Fibroblast of the conjunctiva (primary cell): ENCODE measurements at places on chromosomes 2 and 18.

GRCh38 chr2:74011246-74011645 is 26.5 kb downstream of the TET3 start:
- no peak for DNase-seq

DNA sequence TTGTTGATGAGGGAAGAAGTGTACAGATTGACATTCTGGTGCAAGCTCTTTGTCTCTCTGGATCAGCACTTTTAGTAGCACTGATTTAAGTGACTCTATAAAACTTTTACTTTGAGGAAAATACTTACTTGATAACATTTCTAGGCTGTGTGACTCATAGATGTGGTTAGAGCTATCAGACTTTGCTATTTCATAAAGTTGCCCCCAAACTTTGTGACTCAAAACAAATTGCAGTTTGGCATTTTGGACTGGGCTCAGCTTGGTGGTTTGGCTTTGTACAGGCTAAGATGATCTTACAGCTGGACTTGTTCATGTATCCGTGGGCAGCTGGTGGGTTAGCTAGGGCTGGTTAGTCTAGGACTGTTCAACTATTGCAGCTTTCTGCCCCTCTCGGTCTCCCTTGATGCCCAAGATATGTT is 42.1 kb upstream of the GLS start:
- DNase-seq: no peak

DNA sequence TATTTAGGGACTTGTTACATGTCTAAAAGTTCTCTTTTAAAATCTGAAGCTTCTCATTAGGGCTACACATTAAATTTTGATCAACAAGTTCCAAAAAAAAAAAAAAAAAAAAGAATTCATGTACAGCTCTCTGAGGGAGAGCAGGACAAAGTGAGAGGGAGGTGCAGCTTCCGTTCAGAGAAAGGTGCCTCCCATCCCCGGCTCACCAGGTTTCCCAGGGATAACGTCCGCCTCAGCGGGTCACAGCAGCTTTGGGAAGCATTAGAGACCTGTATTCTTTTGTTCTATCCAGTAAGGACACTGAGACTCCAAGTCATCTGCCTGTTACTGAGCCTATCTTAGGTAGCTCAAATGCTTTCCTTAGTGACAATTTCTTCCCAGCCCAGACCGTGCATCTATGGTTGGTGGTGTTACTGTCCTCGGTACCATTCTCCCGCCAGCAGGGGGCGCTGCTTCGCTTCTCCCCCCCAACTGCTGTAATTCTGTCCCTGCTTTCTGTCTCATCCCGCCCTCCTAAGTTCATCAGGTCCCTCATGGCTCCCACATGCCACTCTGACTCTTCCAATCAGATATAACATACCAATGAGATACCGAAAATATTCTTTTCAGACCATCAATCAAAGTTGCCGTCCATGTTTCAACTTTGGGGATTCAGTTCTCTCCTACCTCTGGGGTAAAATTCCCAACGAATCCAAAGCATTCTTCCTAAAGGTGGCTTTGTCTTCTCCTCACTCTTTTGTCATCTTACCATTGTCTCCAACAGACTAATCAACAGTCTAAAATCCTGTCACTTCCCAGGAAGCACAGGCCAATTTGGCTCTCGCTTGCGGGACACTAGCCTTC is 466.5 kb downstream of the METTL4 start:
- peak; percentile 5 for DNase-seq

DNA sequence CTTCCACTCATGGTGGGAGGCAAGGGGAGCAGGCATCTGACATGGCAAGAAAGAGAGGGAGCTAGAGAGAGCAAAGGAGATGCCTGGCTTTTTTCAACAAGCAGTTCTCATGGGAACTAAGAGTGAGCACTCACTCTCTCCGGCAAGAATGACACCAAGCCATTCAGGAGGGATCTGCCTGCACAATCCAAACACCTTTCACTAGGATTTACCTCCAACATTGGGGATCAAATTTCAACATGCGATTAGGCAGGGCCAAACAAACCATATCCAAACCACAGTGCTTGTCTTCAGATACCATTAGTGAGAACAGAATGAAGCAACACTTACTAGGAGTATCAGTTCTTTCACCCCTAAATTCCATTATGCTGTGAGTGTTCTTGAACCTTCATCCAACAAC is 77.3 kb downstream of the FIGN start:
- DNase-seq: no peak

DNA sequence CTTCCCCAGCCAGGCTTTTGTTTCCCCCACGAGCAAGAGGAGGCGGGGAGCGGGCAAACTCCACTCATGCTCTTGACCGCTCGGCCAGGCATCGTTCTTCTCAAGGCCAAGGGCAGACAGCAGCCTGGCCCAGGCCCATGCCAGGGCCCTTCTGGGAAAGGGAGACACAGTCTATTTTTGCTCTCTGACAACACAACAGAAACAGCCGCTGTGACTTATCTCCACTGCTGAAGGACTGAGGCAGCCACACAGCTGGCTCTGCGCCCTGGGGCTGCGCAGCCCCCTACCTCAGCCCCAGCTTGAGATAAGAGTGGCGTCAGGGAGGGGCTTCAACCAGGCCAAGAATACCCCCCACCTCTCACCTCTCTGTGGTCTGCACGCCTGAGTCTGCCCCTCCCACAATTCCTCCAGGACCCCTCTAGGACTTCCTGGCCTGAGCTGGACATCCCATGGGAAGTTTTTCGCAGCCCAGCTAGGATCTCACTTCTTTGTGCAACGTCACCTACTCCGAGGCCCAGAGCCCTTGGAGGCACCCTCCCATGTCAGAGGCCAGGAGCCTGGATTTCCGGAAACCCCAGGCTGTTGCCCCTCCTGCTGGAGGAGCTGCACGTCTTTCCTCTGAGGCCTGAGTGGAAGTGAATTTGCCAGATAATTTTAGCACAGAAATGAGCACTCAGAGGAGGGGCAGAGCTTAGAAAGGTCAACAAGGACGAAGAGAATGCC is 118.9 kb upstream of the OTOS start:
- no peak for DNase-seq

DNA sequence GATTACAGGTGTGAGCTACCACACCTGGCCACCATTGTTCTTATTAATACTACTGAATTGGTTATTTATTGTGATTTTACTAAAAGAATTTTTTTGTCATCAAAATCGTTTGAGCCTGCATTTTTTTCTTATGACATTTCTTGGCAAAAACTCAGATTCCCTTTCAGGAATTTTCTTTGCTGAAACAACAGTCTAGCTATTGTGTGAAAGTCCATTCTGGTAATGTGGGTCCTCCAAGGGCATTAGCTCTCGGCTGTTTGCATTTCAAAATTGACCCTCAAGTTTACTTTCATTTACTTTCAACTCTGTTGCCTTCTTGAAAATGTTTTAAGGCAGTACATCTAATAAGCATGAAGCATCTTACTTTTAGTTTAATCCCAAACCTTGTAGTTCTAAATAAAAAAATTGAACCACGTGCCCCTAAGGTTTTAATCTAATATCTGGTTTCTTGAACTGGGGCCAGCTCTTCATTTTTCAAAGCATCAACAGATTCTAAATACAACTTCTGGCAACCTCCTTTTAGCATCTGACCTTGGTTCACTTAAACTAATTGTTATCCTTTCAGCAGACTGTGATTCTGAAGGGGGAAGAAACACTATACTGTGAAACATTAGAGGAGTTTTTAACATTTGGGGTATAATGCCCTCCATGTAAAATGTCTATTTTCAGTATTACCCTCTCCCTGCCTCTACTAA is 325.2 kb upstream of the RAB12 start:
- DNase-seq: peak; percentile 41

GRCh38 chr2:40488101-40488601 is 36.3 kb upstream of the SLC8A1 start:
- peak; percentile 26 for DNase-seq

DNA sequence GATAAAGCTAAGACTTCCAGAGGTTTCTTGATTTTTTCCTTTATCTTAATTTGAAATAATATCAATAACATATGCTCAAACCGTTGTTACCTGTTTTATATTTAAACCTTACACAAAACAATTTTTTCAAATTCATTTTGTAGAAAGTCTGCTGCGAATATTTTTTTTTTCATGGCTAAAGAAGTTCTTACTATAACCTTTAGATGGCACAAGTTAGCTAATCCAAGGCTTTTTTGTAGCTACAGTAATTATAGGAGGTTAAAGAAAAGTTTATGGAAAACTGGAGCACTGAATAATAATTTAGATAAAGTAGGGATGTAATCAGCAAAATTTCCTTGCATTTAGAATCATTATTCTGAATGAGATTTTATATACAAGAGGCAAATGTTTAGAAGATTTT is 78.0 kb upstream of the PNPT1 start:
- DNase-seq: peak; percentile 31

- DNase-seq: no peak
Observed at GRCh38 chr2:237538001-237538720, 28.2 kb upstream of the PRLH start.

DNA sequence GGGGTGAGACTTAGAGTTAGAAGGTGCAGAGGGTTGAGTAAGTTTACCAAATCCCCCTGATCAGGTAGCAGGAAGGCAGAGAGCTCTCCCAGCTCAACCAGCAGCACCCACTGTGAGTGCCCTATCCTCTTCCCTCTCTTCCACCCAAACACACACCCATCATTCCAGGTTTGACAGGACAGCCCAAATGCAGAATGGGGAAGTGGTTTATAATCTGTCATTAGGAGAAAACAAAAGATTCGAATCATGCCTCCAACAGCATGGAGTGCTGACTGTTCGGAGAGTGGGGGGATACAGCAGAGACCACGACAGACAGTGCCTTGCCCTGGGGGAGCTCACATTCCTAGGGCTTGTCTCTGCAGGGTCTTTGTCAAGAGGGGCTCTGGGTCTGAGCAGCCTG is 11.7 kb downstream of the CXCR2 start:
- DNase-seq: no peak

- peak; percentile 60 for DNase-seq
Observed at GRCh38 chr2:26401739-26402541, at the start of gene DRC1. TSS of gene DRC1 (plus strand) at chr2:26401920. CDS start at chr2:26401990, 70 bp downstream.

DNA sequence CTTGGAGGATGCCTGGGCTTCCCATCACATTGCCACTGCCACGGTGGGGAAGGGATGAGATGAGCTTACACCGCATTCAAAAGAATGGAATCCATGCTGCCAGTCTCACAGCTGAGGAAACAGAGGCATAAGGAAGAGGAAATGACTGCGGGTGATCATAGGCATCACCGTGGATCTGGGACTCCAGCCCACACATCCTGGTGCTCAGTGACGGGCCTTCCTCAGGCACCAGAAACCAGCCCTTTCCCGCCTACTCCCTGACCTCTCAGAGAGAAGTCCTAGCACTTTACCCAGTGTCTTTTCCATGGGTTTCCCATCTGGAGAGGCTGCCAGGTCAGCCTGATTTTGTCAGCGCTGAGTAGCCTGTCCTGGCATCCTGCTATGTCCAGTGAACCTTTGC is 5.3 kb upstream of the PLB1 start:
- no peak for DNase-seq

- no peak for DNase-seq
Observed at GRCh38 chr18:44743631-44744030, 62.9 kb downstream of the SETBP1 start.

DNA sequence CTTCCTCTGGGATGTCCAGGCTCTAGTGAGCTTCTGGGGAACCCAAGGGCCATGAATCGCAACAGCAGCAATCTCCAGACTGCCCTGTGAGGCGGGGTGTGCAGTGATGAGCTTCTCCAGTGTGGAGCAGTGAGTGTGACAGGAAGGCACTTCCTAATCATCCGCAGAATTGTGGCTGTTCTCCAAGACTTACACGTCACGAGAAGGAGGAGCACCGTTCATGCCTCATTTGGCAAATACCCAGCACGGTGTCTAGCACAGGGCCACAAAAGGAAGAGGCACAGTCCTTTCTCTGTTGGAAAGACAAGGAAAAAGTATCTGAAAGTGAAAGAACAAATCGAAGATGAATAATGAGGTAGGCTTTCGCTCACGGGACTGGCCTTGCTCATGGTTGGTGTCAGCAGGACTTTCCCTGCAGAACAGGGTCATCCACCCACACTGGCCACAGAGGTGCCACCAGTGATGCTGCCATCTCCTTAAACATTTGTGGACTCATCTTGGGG is 125.1 kb upstream of the HAAO start:
- DNase-seq: peak; percentile 69

- no peak for DNase-seq
Observed at GRCh38 chr18:9968081-9968848, 54.4 kb downstream of the VAPA start.

- DNase-seq: no peak
Observed at GRCh38 chr18:46736135-46736534, 20.7 kb downstream of the ST8SIA5 start.

DNA sequence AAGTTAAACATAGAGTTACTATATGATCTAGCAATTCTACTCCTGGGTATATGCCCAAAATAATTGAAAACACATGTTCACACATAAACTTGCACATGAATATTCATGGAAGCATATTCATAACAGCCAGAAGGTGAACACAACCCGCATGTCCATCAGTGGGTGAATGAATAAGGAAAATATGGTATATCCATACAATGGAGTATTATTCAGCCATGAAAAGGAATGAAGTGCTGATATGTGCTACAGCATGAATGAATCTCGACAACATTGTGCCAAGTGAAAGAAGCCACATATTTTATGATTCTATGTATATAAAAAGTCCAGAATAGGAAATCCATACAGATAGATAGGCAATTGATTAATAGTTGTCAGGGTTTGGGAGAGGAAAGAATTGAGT is 15.9 kb downstream of the COL4A4 start:
- no peak for DNase-seq

GRCh38 chr18:73992242-73993022 is 155.2 kb downstream of the FBXO15 start:
- DNase-seq: no peak

GRCh38 chr2:60502144-60502543 is 51.3 kb downstream of the BCL11A start:
- DNase-seq: no peak

DNA sequence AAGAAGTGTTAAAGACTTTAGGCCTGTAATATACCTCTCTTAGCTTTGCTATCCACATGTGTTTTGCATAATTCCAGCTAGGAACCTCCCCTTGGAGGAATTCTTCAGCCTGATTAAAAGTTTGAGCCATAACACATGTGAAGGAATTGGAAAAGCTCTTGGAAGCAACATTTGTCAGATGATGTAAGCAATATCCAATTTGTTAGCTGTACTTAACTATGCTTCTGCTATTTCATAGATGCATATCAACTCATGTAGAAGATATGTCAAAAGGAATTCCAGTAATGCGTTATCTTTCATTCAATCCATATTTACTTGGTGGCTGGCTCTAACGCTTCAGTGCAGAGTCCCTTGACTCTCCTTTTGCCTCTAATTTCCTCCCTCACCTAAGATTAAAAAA is 46.2 kb downstream of the PKP4 start:
- DNase-seq: peak; percentile 68

GRCh38 chr2:27133905-27134780 is at the start of gene PREB:
TSS of gene PREB (minus strand) at chr2:27134636. CDS start at chr2:27134421, 215 bp downstream.
- peak; percentile 94 for DNase-seq

GRCh38 chr2:120247851-120248250 is 4.8 kb upstream of the RALB start:
- DNase-seq: no peak

- DNase-seq: no peak
Observed at GRCh38 chr2:39241588-39241987, 2.2 kb downstream of the CDKL4 start.

- no peak for DNase-seq
Observed at GRCh38 chr18:78571831-78572347, 407.7 kb upstream of the SALL3 start.

GRCh38 chr2:6429210-6429986 is 436.3 kb downstream of the CMPK2 start:
- DNase-seq: no peak

GRCh38 chr2:101420623-101421022 is 33.3 kb upstream of the CREG2 start:
- no peak for DNase-seq

- DNase-seq: no peak
Observed at GRCh38 chr2:172426635-172427255, 641 bp upstream of the ITGA6 start.

- DNase-seq: no peak
Observed at GRCh38 chr2:42918041-42918440, 125.7 kb upstream of the HAAO start.
